ENCODE measurements at places on chromosomes 12 and 14. TPM values are rescaled to one million over a fixed set of nuclear protein-coding genes. Genes with fewer than 3 reads are reported as not detected.

Gene FAM181A
- total RNA-seq: not detected

Gene EGLN3
- total RNA-seq: 116 TPM

Gene PLEKHD1
- 0.15 TPM for total RNA-seq

- no peak for DNase-seq
These were observed 245.9 kb downstream of the CACNA1C start for GRCh38 chr12:2298556-2299200.

- DNase-seq: peak; percentile 37
These were observed 42.1 kb upstream of the CTDSP2 start for GRCh38 chr12:57888409-57889157.
